ENCODE measurements at places on chromosomes 3 and 15.

DNA sequence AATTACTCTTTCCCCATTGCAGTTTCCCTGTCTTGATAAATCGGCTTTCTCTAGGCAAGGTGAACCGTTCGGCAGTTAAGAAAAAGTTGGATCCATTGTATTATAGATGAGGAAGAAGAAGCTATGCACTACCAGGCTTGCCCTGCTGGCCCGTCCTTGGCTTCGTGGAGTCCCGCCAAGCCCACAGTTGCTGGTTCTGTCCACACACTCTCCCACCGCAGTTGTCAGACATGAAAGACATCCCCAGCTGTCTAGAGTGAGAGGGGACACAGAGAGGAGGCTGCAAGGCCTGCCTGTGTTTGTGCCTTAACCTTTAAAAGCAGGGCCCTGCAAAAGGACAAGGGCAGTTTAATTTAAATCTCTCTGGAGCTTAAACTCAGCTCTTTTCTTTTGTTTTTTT, 47.2 kb upstream of the PLCL2 start:
- no peak for DNase-seq

- DNase-seq: no peak
Observed at GRCh38 chr3:38131621-38132369, 5.1 kb downstream of the ACAA1 start.

DNA sequence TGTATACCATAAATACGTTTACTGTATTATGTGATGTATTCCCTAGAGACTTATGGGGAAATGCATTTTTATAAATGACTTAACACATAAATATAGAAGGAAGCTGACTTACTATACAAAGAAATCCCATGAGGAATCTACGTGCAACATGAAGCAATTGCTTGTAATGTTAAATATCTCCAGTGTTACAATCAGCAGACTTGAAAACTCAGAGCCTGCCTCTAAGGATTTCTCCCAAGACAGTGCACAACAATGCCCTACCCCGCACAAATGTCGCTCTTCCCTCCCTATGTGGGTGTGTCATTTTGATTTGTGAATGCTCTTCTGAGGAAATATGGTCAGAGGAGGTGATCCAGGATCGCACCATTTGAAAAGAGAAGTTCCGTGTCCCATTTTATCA, 629.0 kb downstream of the NR2F2 start:
- DNase-seq: no peak

DNA sequence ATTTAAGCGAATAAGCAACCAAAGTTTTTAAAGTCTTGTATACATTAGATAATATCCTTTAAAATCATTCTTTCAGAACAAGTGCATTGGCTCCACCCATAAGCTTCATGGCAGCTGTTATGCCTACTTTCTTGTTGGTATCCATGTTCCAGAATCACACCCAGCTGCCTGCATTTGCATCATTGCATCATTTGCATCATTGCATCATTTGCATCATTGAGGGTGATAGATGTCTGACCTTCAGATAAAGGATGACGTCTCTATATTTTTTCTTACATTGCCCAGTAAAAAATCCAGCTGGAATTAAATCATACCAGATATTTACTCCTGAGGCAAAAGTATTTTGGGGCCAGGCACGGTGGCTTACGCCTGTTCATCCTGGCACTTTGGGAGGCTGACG, 42.3 kb downstream of the SLC12A1 start:
- no peak for DNase-seq

DNA sequence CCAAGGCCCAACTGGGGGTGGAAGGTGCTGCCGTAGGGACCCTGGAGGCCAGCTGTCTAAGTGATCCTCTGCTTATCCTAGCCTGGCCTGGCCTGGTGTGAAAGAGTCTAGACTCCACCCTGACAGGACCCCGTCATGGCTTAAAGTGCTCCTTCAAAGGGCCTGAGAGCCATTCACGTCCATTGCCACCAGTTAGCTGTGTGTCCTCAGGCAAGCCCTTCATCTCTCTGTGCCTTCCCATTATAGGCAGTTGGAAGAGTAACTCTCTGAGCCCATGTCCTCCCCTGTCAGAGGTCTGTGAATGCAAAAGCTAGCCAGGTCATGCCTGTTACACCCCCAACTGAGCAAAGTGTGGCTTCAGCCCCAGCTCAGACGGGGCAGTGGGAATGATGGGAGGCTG, 9.1 kb upstream of the DNAH1 start:
- DNase-seq: no peak

- DNase-seq: no peak
Observed at GRCh38 chr3:58683466-58683865, 16.9 kb upstream of the FAM3D start.

GRCh38 chr3:171284308-171285075, 175.7 kb downstream of the TNIK start:
- DNase-seq: no peak
